Kidney capillary endothelial cell (primary cell): ENCODE measurements at places on chromosomes 16 and 17.

DNA sequence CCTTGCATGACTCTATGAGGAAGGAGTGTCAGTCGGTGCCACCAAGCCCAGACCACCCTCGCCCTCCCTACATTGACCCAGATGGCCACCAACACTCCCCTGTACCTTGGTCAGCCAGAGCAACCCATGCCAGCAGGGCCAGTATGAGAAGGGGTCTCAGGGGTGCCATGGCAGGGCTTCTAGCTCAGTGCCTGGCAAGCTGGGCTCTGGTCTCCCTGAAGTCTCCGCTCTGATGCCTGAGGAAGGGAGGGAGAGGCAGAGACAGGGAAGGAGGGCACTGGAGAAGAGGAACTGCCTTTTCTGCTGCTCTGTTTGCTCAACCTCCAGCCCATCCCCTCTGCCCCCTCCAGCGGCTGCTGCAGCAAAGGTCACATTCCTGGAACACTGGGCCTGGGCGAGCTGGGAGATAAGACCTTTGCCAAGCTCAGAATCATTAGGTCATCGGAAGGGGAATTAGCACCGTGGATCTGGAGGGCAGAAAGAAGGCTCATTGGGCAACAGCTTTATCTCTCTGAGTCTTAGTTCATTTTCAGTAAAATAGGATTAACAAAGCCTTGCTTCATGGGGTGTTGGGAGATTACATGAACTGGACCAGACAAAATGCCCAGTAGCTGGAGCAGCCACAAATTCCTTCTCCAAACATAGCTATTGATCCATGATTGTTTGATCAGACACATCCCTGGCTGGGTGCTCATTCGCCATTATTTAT, at the start of gene VTN:
VTN (minus strand) TSS at position 273 of the 709 bp plus-strand sequence; CDS start at position 169, 104 bp downstream.
- DNase-seq, result no peak

DNA sequence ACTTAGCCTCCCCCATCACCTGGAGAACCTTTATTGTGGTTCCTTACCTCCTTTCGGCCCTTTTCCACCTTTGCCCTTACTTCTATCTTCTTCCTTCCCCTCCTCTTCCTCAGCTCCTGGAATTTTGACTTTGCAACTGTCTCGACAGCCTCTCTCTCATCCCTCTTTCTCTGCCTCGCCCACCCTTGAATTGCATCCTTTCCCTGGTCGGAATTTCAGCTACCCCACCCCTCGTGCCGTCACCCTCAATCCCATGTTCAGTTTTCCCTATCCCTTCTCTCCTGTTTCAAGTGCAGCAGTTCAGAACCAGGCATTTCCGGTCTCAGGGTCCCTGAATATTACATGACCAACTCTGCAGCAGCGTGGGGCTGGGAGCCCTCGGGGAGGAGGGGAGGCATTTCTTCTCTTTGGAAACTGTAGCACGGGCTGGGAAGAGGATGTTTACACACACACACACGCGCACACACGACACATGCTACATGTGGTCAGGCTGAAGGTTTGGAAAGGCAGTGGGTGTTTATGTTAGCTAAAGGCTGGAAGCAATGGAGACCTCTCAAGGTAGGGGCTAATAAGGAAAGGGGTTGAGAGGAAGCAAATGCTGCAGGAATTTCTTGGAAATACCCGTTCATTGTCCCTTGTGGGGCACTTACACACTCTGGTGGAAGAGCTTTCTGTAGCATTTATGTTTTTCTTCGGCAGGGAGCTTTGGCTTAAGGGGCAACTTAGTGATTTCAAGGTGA, 971 bp downstream of the MINK1 start:
- DNase-seq, result no peak

DNA sequence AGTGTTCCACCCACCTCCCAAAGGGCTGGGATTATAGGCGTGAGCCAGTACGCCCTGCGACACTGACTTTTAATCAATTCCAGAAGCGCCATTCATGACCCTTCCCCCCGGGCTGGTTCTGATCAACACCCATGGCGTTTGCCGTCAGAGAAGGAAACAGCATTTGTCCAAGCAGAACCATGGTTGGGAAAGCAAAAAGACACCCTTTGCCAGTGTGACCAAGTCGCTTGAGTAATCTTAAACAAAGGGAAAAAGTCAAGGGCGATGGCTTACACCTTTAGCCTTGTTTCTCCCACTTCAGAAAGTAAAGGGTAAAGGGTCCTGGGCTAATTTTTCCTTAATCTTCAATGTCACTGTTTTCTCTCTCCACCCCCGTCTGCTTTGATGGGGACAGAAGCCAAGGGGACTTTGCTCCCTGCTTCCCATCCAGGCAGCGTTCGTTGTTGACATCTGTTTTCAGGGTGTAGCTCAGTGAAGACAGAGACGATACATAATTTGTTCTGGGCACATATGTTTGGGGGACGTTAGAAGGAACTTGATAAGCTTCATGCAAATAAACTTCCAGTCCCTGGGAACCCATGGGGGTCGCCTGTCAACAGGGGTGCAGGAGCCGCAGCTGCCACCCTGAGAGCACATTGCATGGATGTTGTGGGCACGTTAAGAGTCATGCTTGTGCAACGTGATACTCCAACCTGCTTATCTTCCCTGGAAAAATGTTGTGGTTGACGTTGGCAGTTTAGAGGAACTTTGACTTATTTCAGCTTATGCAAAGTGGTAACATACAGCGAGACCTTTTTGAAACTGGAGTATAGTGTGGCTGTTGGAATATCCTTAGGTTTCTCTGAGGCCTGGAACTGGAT, 50.6 kb upstream of the TANGO6 start:
- no peak for DNase-seq

- DNase-seq, result no peak
These were observed 49.6 kb downstream of the PITPNM3 start for GRCh38 chr17:6506679-6507231.

DNA sequence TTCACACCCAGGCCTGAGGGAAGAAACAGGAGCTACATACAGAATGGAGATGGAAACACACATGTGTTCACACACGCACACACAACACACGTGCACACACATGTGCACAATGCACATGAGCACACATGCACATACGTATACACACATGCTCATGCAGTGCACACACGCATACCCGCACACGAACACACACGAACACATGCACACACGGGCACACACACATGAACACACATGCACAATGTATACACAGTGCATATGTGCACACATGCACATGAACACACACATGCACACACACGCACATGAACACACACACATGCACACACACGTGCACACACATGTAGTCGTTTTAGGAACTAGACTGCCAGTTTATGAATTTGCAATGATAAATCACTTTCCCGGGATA, 49.3 kb upstream of the CDR2 start:
- DNase-seq, result no peak

- DNase-seq, result no peak
These were observed 307.5 kb upstream of the DYNLRB2 start for GRCh38 chr16:80233097-80233835.

- no peak for DNase-seq
These were observed 365.8 kb upstream of the DYNLRB2 start for GRCh38 chr16:80175011-80175410.

DNA sequence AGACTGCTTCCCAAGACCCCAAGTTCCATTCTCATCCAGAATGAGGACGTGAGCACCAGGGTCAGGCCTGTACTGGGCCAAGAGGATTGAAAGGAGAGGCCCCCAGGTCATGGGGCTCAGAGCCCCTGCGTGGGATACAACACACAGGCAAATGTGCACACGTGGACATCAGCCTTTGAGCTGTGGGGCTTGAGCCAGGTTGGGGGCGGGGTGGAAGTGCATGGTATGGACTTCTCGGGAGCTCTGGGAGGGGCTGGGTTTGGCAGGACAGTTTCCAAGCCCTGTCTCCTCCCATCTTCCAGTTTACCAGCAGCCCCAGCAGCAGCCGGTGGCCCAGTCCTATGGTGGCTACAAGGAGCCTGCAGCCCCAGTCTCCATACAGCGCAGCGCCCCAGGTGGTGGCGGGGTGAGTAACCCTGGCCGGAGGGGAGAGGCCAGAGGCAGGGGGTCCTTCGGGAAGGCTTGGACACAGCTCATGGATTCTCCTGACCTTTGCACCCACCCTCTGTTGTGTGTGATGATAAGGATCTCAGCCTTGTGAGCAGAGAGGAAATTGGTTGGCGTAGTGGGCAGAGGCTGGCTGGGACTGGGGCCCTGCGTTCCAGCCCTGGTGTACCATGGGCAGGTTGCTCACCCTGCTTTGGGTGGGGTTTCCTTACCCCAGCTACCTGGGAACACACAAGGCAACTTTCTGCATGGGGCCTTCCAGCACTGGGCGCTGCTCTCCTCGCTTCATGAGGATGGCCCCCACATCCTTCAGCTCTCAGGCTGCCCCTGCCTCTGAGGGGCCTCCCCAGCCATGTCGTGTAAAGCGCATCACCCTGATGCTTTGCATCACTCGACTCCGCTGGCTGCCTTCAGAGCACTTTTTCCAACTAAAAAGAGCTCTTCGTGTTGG, 10.4 kb upstream of the LASP1NB start:
- no peak for DNase-seq

DNA sequence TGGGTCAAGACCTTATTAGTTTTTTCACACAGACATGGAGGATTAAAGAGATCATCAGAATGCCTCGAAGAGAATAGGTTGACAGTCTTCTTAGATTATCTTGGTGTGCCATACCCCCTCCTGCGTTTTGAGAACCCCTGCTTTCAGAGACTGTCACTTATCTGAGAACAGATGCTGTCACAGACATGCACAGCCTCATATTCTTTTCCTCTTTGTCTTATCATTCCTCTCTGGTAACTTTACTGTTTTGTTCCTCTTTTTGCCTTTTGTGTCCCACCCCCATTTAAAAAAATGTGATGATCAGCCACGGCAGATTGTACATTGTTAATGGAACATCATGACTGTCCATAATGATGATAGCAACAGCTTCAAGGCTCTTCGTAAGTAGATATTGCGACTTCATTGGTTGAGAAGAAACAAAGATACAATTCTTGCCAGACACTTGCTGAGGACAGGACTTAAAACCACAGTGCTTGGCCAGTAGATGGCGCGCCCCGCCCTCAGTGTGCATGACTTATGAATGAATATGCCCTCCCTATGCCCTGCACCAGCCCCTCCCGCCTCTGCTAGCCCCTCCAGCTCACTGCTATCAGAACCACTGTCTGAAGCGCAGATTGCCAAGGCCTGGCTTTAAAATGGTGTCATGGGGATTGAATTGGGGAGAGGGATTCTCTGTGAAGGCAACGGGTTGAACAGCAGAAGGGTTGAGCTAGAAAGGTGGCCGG, 2.6 kb upstream of the PITPNC1 start:
- peak; percentile 84 for DNase-seq

GRCh38 chr17:80274331-80274730, 13.7 kb downstream of the RNF213 start:
- DNase-seq, result no peak

DNA sequence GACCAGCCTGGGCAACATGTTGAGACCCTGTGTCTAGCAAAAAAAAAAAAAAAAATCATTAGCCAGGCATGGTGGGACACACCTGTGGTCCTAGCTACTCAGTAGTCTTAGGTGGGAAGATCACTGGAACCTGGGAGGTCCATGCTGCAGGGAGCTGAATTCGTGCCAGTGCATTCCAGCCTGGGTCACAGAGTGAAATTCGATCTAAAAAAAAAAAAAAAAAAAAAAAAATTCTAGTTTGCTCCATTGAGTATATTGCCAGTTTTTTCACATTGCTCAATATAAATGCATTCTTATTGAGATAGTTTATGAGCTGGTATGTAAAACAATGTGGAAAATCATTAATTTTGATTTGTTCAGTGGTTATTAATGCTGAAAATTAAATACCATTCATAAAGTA, 52.0 kb downstream of the ABHD15 start:
- no peak for DNase-seq

- no peak for DNase-seq
These were observed 164.0 kb downstream of the XYLT1 start for GRCh38 chr16:17306745-17307144.

- DNase-seq, result peak; percentile 26
These were observed 172.2 kb downstream of the ANKFN1 start for GRCh38 chr17:56325313-56326000.

DNA sequence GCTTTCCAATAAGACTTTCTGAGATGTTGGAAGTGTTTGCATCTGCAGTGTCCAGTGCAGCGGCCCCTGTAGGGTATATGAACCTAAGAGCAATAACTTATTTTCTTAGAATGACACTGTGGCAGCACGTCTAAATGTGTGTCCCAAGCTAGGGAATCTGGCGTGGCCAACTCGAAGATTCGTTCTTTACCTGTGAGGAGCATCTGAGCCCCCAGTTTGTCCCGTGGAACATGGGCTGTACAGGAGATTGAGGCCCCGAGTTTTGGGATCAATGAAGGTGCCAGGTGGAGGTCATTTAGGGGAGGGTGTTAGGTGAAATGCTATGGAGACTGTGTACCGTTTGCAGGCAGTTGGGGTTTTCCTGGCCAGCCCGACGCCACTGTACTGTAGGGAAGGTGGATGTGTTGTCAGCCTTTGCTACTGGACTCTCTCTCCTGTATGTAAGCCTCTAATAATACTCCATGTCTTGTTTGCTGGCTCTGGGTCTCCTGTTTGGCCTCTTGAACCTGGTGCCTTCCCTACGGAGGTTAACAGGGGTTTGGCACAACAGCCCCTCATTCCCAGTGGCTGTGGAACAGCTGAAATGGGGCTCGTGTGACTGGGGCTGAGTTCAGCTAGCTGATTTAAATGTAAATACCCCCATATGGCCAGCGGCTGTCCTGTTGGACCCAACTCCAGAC, 45.5 kb upstream of the SDK2 start:
- no peak for DNase-seq

DNA sequence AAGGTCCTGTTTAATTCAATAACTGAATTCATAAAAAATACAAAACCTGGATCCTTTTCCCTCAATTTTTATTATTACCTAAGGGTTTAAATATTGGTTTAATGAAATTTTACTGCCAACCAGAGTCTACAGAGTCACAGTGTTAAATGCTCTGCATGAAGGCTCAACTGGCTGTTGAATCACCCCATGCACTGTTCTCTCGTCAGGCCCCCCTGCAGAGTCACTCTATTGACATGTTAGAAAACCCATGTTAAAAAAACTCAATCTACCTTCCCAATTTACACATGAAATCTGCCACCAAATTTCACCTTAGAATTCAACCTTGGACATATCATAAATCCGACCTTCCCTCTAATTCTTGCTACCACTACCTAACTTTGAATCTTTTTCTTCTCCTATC, 43.3 kb upstream of the ULK2 start:
- DNase-seq, result no peak

DNA sequence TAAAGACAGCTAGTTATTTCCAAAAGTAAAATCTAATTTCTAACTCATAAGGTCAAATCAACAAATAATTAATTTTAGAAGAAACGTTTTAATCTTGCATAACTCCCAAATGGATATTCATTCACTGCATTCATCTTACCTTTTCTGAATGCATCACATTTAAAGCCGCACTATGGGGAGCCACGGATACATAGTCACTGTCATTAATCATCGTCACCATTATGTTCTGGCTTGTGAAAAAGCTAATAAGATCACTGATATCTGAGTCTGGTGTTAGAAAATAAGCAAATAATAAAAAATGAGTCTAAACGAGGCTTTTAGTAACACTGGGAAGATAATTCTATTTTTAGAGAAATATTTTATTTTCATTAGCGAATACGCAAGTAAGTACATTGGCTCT, 42.4 kb upstream of the ABCA10 start:
- no peak for DNase-seq

GRCh38 chr16:3774156-3774767, 56.9 kb upstream of the TRAP1 start:
- DNase-seq, result no peak

- no peak for DNase-seq
These were observed 585 bp downstream of the ALOX12 start for GRCh38 chr17:6996256-6997011.
